Neural progenitor cell (in vitro differentiated cells): ENCODE measurements at places on chromosomes 2 and 18.

DNA sequence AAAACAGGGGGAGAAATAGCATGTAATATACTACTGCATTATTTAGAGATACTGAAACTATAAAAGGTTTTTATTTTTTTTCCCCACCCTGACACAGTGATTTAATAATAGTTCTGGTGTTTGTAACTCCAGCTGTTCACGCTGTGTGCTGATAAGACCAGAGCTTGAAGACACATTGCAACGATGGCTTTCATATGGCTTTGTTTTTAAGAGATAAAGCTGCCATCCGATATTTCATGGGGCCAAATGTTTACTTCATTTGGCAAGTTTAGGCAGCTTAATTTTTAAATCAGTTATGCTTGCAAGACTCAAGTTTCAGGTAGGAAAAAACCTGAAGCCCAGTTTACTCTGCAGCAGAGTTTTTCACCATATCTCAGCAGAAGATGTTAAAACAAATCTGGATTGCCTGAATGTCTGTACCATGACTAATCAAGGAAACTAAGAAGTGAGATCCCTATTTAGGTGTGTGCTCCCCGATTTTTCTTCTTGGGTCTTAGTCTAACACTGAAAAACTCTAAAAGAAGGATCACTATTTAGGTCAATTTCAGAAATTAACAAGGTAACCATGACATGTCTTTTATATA lies 508.6 kb downstream of the PARD3B start:
- DNase-seq, result no peak

DNA sequence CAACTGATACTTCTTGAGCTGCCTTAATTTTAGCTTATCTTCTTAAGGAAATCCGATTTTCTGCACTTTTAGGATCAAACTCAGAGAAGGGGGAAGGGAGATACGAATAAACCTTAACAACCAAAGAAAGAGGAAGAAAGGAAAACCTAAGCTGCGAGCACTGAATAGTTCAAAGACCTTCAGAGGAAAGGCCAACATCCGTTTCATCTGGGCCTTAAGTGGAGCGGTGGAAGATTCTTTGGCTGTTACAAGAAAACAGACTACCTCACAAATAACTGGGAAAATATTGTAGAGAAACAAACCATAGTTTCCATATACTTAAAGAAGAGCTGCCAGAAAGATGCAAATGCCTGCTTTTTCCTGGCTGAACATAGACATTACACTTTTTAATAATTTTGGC lies 43.6 kb downstream of the VIT start:
- no peak for DNase-seq

DNA sequence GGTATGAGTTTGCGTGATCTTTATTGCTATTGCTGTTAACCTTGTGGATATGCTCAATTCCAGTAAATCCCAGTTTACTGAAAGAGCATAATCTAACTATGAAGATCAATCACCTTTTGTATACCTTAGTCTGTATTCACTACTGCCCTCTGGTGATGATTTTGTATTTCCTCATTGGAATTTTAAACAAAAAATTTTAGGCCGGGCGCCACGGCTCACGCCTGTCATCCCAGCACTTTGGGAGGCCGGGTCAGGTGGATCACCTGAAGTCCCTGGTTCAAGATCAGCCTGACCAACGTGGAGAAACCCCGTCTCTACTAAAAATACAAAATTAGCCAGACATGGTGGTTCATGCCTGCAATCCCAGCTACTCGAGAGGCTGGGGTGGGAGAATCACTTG lies 5.1 kb downstream of the COMMD1 start:
- peak; percentile 31 for DNase-seq

GRCh38 chr2:86031606-86032005 lies 74.1 kb downstream of the POLR1A start:
- DNase-seq, result no peak

DNA sequence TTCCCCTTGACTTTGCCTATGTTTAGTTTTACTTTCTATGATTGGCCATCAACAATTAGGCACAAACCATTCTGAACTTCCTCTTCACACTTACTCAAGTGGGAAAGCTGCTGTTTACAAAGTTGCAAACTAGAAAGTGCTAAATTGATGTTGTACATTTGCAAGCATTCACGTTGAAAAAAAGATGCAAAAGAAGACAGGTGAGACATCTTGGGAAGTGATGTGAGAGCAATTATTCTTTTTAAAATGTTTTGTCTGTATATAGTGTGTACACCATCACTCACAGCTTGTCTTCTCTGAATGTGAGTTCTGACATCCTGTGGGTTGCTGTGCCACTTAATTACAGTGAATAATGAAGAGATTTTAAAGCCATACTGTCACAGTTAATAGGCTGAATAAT lies 874.1 kb upstream of the LRATD1 start:
- no peak for DNase-seq

- no peak for DNase-seq
Observed at GRCh38 chr2:191274413-191274815, 29.2 kb downstream of the MYO1B start.

DNA sequence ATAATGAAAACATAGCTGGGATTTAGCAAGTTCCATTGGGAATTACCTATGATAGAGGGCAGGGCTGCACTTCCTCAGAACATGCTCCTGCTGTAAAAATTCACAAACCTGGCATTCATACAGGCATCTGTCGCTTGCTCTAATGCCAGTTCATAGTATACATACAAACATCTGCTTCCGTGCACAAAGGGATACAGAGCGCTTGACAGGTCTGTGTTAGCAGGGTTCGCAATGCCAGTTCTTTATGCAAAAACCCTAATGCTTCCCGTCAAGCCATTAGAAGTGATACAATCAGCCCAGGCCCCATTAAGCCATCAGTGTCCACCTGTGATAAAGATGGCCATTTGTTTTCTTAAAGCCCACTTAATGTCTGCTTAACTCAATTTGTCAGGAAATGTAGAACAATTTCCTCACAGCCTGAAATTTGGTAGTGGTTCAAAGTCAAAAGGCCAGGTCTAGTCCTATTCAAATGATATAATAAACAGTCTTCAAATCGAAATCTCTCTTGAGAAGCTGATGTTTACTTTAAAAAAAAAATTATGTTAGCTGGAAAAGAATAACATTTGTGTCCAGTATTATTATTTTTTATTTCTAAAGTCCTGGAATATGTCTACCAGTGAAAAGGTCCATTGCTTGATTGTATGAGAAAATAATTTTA lies 556.3 kb downstream of the ARHGAP15 start:
- no peak for DNase-seq

DNA sequence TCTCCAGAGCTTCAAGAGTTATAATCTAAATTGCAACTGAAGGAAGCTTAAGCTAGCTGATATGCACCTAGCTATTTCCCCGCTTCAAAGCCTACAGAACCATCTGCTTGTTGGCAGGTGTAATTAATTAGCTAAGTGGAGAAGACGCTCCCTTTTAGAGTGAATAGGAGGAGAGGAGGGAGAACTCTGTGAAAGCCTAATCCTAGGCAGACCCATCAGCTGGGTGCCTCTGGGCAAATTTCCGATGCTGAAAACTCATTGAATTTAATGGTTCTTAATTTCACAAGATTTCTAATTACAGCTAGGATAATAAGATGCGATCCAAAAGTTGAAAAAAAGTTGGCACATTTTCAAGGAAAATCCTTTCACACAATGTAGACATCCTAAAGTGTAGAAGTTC lies 735.9 kb downstream of the ERBB4 start:
- DNase-seq, result no peak

GRCh38 chr2:100786985-100787384 lies 33.0 kb upstream of the NPAS2 start:
- no peak for DNase-seq

GRCh38 chr2:231597014-231597611 lies 4.4 kb downstream of the TEX44 start:
- no peak for DNase-seq

- no peak for DNase-seq
Observed at GRCh38 chr2:53403792-53404413, 363.7 kb upstream of the CHAC2 start.

- no peak for DNase-seq
Observed at GRCh38 chr2:67289921-67290371, 107.2 kb upstream of the ETAA1 start.

GRCh38 chr2:8309131-8309530 lies 372.7 kb upstream of the ID2 start:
- no peak for DNase-seq

- DNase-seq, result no peak
Observed at GRCh38 chr2:158004126-158004764, 97.4 kb upstream of the UPP2 start.

GRCh38 chr2:55547001-55547400 lies 27.5 kb downstream of the CFAP36 start:
- no peak for DNase-seq

GRCh38 chr2:23065936-23066335 lies 319.0 kb upstream of the KLHL29 start:
- DNase-seq, result peak; percentile 79

GRCh38 chr2:2452961-2453360 lies 121.9 kb upstream of the MYT1L start:
- DNase-seq, result no peak

DNA sequence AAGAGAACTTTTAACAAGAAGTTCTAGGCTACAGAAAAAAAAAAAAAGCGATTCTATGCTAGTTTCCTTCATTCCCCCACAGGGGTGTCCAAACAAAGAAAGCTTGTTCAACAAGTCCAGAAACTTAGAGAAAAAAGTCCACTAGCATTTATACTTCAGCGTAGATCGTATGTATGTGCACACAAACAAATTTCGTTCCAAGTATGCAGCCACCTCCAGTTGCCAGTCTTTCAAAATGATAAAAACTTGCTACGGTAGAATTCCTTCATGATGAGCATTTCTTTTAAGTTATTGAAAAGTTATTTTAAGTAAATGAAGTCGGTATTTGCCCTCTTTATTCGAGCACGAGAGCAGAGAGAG lies 3.7 kb upstream of the OTX1 start:
- no peak for DNase-seq

GRCh38 chr2:132824716-132825115 lies 154.7 kb upstream of the LYPD1 start:
- DNase-seq, result no peak

DNA sequence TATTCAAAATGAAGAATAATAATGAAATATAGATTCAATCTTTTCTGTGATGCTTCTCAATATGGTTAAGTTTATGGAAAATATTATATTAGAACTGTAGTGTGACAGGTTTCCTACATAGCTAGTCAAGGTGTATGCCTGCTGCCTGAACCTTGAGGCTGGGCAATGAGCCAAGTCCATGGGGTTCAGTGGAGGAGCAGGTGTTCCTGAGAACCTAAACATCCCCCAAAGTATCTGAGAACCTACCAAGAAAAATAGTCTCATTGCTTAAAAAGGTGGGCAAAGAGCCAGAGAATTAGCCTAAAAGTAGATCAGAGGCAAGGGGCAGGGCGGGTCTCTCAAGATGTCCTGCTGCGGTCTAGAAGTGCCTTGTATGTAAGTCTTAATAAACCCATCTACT lies 185.9 kb upstream of the SPHKAP start:
- DNase-seq, result no peak

- DNase-seq, result peak; percentile 27
Observed at GRCh38 chr2:44291281-44292248, 16.3 kb downstream of the SLC3A1 start.

GRCh38 chr18:13681701-13682100 lies 44.7 kb downstream of the FAM210A start:
- DNase-seq, result no peak

DNA sequence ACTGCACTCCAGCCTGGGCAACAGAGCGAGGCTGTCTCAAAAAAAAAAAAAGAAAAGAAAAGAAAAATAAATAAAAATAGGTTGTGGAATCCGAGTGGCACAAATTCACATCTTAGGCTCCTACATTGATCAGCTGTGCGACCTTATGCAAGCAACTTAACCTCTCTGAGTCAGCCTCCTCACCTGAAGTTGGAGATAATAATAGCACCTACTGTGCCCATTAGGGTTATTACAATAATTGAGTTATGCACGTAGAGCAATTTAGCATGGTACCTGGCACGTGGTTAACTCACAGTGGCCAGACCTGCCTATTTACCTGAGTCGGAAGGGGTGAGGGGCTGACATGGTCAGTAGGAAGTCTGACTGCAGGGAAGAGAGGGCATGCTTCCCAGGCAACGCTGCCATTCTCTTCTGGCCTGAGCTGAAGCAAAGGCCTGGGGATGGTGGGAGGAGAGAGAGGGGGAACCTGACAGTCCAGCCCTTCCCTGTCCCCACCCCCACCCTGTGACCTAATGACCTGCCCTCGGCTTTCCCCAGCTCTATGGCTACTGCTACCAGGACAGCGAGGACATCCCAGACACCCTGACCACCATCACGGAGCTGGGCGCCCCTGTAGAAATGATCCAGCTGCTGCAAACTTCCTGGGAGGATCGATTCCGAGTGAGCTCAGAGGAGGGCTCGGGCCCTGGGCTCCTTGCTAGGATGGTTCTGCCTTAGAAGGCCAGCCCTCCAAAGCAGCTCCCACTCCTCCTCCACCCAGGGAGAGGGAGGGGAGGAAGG lies 5.1 kb downstream of the PKDCC start:
- DNase-seq, result no peak

- DNase-seq, result no peak
Observed at GRCh38 chr18:58856881-58857280, 7.8 kb upstream of the ZNF532 start.

DNA sequence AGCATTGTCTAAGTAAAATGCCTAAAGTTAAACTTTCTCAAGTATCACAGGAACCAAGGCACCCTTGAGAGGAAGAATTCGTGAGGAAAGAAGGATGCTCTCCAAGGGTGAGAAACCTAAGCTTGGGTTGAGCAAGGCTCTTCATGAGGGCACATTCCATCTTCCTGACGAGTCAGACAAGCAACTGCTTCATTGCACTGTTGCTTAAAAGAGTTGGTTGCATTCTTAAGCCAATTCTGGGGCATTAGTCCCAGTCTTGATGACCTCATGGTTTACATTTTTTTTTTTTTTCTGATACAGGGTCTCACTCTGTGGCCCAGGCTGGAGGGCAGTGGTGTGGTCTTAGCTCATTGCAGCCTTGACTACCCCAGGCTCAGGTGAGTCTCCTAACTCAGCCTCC lies 237.5 kb downstream of the ACTR3 start:
- no peak for DNase-seq

- DNase-seq, result no peak
Observed at GRCh38 chr2:194105358-194105757, 1551.7 kb upstream of the SLC39A10 start.

DNA sequence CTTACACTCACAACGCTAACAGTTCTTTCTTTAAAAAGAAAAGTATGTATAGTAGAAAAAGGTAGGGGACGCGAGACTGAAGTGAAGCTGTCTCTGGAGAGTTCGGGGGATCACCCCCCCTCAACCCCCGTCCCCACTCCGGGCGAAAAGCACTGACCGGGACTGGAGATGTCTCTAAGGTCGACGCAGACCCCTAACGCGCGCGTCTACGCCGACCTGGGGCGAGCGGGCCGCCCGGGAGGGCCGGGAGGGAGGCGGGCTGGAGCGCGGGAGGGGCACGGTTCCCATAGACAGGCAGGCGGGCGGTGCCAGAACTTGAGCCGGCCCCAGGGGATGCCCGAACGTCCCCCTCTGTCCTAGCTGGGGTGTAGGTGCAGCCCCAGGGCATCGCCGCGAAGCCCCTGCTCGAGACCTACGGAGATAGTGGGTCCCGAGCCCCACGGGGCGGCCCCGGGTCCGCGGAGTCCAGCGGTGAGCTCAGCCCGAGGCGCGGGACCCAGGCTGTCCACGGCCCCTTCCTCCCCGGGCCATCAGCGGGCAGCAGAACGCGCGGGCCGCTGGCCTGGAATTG lies 82.2 kb downstream of the CHRNA1 start:
- peak; percentile 59 for DNase-seq
